ENCODE measurements at places on chromosomes 6 and 20.

GRCh38 chr20:13262671-13263360 is 41.7 kb downstream of the ISM1 start:
- no peak for DNase-seq

DNA sequence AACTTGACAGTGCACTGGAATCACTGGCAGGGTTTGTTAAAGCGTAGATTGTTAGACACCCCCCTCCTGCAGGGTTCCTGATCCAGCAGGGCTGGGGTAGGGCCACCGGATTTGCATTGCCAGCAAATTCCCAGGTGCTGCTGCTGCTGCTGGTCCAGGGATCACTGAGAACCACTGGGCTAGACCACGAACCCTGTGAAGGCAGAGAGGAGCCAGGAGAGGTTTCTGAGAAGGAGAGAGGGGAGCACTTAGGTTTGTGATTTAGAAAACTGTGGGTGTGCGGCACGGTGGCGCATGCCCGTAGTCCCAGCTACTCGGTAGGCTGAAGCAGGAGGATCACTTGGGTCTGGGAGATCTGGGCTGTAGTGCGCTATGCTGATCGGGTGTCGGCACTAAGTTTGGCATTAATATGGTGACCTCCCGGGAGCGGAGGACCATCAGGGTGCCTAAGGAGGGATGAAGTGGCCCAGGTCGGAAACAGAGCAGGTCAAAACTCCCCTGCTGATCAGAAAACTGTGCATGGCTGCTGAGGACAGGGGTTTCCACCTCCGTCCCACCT is 53.6 kb upstream of the FAM83D start:
- DNase-seq = no peak

- DNase-seq = no peak
Observed at GRCh38 chr20:62557999-62558408, 82.2 kb upstream of the GATA5 start.

GRCh38 chr6:89100114-89100513 is 17.8 kb downstream of the SRSF12 start:
- DNase-seq = no peak

GRCh38 chr6:158508450-158508849 is 51.4 kb upstream of the TMEM181 start:
- no peak for DNase-seq

- peak; percentile 17 for DNase-seq
Observed at GRCh38 chr20:8299921-8300320, 167.9 kb downstream of the PLCB1 start.

DNA sequence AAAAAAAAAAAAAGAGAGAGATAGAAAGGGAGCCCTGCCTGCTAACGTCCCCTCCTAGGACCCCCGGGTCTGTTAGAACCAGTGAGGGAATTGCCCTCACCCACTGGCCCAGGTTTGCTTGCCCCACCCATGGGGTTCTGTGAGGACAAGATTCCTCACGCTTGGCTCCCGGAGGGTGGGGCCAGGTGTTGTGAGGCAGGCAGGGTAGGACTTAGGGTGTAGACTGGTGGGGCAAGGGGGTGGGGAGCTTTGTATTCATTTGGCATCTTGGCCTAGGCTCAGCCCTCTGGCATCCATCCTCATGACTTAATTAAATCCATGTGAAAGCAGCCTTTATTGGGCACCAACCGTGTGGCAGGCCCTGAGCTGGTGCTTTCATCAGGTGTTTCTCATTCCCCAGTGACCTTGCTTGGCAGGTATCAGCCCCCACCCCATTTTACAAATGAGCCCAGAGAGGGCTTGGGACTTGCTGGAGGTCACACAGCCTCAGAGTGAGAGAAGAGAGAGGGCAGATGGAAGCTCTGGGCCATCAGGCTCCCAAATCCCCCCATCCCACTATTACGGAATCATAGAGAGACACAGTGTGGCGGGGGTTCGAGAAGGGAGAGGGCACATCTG is 19.0 kb downstream of the RAB44 start:
- no peak for DNase-seq

DNA sequence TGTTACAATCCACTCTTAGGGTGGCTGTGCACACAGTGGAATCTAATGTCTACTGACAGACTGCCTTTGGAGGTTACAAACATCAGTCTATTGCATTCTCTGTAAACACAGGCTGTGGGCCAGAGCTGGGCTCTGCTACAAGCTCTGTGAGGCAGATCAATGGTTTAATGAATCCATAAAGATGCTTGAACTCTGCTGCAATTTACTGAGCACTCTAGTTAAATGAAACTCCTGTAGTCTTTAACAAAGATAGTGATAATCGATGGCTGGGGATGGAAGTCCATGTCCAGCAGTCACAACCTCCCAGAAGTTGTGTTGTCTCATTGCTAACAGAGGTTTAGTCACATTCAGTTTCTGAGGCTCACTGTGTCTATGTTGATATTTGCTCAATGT is 50.5 kb downstream of the SOBP start:
- DNase-seq = no peak

- no peak for DNase-seq
Observed at GRCh38 chr6:108559884-108560462, 744 bp upstream of the FOXO3 start.

- DNase-seq = no peak
Observed at GRCh38 chr6:32084780-32085179, 24.4 kb downstream of the TNXB start.

All from HFF-Myc (cell line).